ENCODE measurements at places on chromosomes 7 and 10.
A peak's percentile ranks its signal among the peaks of the same experiment; 100 is the strongest.

DNA sequence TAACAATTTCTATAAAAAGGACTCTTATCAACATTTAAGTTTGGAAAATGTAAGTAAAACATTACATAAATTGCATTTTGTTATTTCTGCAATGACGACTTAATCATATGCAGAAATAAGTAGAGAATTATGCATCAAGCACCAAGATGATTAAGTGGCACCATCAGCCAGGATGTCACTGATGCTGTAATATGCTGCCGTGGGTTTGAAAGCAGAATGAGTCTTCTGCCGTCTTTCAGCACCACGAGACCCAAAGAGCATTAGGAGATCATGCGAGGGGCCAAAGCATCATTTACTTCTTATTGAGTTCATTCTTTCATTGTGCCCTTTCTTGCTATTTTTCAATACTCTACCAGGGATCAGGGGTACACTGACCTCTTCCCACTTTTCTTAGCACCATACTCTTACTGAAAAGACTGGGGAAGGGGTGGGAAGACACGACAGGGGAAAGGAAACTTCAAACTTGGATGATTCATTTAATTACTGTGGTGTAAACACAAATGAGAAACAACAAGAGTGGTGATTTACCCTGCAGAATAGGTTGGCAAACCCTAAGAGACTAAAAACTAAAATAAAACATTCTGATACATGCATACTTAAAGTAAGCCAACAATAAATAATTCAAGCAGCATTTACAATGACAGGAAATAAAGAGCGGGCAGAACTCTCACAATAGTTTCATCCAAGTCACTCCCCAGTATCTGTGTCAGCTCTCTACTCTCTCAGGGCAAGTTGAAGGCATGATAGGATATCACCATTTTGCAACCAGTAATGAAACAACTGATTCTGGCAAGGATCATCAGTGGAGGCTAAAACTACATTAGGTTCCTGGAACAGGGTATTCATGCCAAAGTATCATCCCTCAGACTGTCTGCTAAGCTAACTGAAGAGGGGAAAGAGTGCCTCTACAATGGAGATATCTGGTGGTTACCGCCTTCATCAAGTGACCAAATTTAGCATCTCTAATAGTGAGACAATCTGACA, 70.8 kb downstream of the CUL2 start:
- no peak for DNase-seq

DNA sequence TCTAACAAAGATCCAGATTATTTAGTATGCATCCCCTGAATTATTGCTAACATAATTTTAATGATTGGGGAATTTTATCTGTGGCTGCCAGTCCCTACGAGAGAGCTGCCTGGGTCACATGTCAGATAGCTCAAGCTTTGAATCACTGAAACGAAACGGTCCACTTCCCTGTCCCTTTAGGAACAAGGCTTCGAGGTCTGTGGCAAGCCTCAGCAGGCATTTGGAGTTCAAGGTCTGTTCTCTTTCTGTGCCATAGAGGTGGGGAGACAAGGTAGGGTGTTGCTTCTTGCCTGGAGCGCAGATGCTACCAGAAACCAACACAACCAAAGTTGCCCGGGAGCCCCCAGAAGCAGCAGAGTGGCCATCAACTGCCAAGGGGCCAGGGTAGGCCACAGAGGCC, 13.9 kb upstream of the SH2D4B start:
- DNase-seq, result no peak

DNA sequence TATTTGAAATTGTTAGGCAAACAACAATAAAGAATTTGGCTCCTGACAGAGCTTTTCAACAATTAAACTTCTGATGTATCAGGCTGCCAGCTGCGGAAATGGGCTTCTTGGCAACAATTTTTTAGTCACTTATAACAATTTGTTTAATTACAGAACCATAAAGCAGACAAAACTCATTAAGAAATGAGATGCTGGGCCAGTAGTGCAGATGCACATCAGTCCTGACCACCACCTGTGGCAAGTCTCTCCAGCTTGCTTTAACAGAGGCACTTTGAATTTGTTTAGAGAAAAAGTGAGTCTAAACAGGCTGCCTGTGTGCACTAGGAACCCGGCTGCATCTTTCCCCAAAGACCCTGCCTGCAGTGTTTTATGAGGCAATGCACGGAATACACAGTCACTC, 1124.4 kb downstream of the NXPH1 start:
- DNase-seq, result no peak

DNA sequence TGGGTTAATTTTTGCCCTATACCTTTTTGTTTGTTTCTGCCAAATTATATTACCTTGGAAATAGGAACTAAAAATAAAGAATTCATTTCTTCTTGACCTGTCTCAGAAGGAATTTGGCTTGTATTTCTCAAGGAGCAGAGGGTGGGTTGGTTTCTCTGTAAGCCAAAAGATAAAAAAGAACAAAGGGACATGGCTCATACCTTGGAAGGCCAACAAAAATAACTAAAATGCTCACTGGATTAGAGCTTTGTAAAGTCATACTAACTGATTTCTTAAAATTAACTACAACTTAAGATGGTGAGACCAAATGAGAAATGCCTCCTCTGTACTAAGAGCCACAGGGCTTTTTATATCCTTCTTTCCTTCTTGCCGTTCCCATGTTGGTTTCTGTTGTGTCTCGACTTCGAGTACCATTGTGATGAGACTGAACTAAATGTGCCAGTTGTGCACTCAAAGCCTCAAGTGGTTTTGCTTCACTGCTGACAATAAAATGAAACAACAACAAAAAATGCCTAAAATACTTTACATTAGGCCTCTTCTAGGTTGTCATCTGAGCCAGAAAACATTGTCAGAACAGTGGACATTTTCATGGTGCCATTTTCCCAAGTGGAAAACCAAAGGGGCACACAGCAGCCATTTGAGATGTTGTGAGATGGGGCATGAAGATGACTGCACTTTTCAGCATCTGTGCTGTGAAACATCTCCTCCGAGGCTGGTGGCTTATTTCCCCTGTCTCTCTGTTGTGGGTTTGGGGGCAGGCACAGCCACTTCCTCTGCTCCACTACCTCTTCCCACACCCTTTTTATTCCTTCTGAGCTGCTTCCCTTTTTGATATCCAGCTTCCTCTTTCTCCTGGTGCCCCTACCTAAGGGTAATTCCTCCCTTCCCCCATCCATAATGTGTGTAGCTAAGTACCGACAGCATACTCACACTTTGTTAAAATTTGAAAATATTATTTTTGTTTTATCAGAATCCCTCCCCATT, 51.8 kb upstream of the AGR3 start:
- no peak for DNase-seq

DNA sequence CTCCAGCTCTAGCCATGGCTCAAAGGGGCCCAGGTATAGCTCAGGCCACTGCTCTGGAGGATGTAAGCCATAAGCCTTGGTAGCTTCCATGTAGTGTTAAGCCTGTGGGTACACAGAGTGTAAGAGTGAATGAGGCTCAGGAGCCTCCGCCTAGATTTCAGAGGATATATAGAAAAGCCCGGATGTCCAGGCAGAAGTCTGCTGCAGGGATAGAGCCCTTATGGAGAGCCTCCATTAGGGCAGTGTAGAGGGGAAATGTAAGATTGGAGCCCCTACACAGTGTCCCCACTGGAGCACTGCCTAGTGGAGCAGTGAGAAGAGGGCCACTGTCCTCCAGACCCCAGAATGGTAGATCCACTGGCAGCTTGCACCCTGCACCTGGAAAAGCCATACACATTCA, 240.8 kb upstream of the KLF14 start:
- no peak for DNase-seq

DNA sequence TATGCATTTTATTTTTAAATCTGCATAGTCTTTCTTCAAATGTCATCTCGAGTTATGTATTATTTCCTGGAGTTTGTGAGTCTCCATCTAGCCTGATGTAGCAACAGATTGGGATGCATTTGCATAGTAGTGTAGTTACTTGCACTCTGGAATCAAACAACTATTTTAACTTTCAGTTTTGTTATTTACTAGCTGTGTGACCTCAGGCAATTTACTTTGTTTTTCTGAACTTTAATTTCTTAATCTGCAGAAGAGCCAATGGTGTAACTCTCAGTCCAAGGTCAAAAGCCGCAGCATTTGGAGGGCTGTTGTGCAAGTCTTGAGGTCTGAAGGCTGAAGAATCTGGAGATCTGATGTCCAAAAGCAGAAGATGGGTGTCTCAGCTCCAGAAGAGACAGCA, 175.8 kb upstream of the SORCS1 start:
- no peak for DNase-seq

- DNase-seq, result peak; percentile 20
Measured at GRCh38 chr7:150927956-150928344, 50.2 kb downstream of the KCNH2 start.

DNA sequence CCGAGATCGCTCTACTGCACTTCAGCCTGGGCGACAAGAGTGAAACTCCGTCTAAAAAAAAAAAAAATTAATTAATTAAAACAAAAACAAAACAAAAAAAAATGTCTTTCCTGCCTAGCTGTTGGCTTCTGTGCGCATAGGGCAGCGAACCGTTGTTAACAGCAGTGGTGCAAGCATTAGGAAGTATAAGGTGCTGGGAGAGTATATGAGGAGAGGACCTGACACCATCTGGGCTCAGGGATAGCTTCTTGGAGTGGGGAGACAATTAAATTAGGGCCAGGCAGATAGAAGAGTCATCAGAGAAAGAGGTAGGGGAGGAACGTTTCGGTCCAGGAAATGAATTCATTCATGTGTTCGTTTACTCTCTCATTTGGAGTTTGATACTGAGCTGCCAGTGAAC, 46.2 kb upstream of the EZH2 start:
- no peak for DNase-seq

GRCh38 chr10:81576336-81576735, 298.7 kb upstream of the NRG3 start:
- no peak for DNase-seq

DNA sequence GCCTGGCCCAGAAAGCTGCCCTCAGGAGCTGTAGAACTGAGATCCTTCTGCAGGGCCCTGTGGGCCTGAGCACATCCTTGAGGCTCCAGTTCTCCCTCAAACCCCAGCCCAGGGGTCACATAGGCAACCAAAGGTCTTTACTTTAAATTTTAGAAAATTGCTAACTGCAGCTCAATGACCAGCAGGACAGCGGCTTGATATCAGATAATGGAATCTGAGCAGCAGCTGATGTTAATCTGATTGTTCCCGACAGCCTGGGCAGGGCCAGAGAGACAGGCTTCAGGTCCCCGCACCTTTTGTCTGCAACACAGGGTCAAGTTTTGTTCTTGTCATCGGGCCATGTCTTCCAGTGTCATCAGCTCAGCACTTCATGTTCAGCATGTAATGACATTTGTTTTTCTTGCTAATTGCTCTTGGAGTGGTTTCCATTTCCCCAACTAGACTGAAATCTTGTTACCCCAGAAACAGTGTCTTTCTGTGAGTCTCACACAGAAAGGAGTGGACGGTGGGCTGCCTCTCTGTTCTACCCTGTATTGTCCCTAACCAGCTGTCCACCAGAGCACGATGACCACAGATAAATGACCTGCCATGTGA, 91.0 kb downstream of the PAXIP1 start:
- no peak for DNase-seq

DNA sequence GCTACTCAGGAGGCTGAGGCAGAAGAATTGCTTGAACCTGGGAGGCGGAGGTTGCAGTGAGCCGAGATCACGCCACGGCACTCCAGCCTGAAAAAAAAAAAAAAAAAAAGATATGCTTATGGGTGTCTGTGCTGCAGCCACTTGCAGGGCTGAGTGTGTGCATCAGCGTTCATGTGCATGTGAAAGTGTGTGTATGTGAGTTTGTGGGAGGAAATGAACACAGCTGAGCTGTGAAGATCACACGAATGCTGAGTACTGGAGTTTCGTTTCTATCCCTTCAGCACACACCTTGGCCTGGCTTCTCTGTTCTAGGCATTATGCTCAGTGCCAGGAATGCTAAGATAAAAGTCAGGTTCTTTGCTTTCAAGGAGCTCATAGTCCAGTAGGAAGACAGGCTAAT, 12.0 kb upstream of the SVOPL start:
- no peak for DNase-seq

DNA sequence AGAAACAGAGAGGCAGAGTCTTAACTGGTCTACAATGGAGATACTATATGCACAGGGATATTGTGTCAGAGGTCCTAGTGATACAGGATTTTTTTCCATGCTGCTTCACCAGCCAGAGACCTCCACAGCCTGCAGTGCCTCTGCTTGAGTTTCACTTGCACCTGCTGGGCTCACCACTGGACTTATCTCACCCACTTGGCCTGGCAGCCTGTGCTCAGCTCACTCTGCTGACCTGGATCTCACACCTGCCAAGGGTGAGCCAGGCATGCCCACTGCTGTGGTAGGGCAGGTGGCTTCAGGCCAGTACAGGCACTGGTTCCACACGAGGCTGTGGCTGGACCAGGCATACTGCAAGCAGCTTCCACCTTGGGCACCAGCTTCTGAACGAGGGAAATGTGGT, 36.6 kb downstream of the PNLIPRP3 start:
- DNase-seq, result no peak

DNA sequence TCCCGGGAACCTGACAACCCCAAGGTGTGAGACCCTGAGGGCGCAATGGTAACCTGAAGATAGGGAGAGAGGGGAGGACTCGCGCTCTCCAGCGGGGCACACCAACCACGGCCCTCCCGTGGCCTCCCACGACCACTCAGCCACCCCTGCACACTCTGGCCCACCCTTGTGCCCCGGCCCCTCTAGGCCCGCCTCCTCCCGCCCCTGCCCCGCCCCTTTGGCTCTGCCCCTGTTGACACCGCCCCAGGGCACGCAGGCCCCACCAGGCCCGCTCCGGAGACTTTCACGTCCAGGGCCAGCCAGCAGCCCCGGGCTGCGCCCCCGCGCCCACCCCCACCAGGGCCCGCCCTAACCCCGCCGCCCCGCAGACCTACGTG, 10.9 kb downstream of the ATG9B start:
- DNase-seq, result no peak

DNA sequence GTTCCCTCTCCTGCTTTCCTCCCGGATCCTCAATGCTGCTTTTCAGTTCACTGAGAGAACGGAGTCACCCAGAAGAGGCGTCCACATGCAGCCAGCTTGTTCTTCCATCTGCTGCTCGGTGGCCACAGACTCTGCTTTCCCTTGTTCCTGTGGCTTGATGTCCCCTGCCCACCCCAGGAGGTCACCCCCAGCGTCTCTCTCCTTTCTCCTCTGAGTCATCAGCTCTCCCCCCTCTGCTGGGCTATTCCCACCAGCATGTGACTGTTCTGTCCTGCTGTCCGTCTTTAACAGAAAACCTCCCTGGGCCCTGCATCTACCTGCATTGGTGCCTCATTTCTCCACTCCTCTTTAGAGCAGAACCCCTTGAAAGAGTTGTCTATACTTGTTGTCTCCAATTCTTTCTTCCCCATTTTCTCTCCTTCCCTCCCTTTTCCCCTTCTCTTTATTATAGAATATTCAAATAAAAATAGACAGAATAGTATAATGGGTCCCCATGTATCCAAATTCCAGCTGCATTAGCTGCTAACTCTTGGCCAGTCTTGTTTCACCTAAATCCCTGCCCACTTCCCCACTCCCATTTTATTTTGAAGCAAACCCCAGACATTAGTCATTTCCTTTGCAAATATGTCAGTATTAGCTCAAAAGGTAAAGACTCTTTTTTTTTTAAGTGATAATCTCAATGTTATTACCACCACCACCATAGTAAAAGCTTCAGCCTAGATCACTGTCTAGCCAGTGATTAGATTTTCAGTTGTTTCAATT, 4.1 kb downstream of the ZNF282 start:
- DNase-seq, result no peak
